Suppressor macrophage treated with lipopolysaccharide for 4 hours (primary cell): ENCODE measurements at places on chromosomes 11 and 22.

DNA sequence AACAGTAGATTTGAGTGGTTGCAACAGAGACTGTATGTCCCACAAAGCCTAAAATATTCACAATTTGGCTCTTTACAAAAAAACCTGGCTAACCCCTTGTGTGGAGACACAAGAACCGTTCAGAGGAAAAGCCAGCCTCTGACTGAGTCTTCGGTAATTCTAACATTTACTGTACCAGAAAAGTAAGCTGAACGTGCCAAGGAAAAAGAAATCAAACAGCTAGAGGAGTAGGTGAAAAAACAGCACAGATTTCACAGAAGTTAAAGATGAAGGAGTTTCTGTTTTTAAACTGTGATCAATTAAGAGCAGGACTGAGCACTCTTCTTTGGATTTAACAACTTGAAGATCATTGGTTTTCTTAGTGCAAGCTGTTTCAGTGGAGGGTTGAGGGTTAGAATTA lies 424.7 kb upstream of the KIRREL3 start:
- DNase-seq = no peak

GRCh38 chr22:32237906-32238305 lies 17.2 kb downstream of the SLC5A4 start:
- DNase-seq = no peak

- DNase-seq = no peak
Observed at GRCh38 chr11:13782390-13783075, 114.1 kb downstream of the FAR1 start.

- no peak for DNase-seq
Observed at GRCh38 chr11:278001-278951, at the start of gene NLRP6. NLRP6 (plus strand) TSS chr11:278407; CDS start chr11:278570, 163 bp downstream.
